ENCODE measurements at places on chromosomes 2 and 18. TPM values are rescaled to one million over a fixed set of nuclear protein-coding genes. Genes with fewer than 3 reads are reported as not detected.

- peak overlapping the region; percentile 2 for H3K27ac ChIP-seq
- peaks cover 30% of the 10 kb centered on the region for H3K36me3 ChIP-seq
- H3K27me3 ChIP-seq = no peaks in the 10 kb centered on the region
- no peak for DNase-seq
- H3K4me1 ChIP-seq = peaks cover 16% of the 10 kb centered on the region
- peak overlapping the region; percentile 53 for H3K4me3 ChIP-seq
Observed at GRCh38 chr2:74457549-74458131, 598 bp upstream of the WBP1 start.

DNA sequence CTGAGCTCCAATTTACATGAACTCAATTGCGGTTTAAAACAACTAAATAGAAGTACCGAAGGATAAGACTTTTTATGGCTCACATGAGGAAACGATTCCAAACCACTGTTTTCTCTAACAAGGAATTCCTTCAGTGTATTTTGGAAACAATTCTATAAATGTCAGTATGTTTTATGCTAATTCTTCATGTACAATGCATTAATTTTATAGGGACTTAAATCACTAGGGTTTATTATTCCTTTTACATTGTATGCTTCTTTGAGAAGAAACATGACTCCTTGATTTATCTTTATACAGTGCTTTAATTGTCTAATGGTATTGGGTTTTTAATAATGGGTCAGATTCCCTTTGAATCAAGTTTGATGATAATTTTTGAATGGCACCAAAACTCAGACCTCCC, 566.8 kb downstream of the EPHA4 start:
- H3K27ac ChIP-seq = no peak overlapping the region
- no peaks in the 10 kb centered on the region for H3K27me3 ChIP-seq
- DNase-seq = no peak
- no peaks in the 10 kb centered on the region for H3K4me1 ChIP-seq
- no peak overlapping the region for H3K4me3 ChIP-seq

NT5DC4 gene
- total RNA-seq = not detected

REG1B gene
- total RNA-seq = not detected

PDIA6 gene
- 327 TPM for total RNA-seq

Data from SJSA1 (cell line).